ENCODE measurements at places on chromosomes 5 and 9. TPM values are rescaled to one million over a fixed set of nuclear protein-coding genes. Genes with fewer than 3 reads are reported as not detected.

The MYO10 gene
- 87.8 TPM for total RNA-seq

The PCDHB13 gene
- total RNA-seq: 1.9 TPM

The RANBP17 gene
- total RNA-seq: 13.4 TPM

The DOCK8 gene
- 13.5 TPM for total RNA-seq

The C9 gene
- 0.12 TPM for total RNA-seq

The P4HA2 gene
- total RNA-seq: 56.1 TPM

The F2RL1 gene
- 177 TPM for total RNA-seq

The IL3 gene
- total RNA-seq: not detected

The MOB3B gene
- total RNA-seq: 34.6 TPM

The PCA3 gene
- not detected for total RNA-seq

The PLPP6 gene
- 9.5 TPM for total RNA-seq

The IFNA21 gene
- total RNA-seq: not detected

The CCDC112 gene
- 9.1 TPM for total RNA-seq

The NPR3 gene
- total RNA-seq: 24.0 TPM

The ZFYVE16 gene
- total RNA-seq: 56.9 TPM

The LCN9 gene
- total RNA-seq: not detected

The F12 gene
- 7.0 TPM for total RNA-seq

The HAVCR1 gene
- 3.9 TPM for total RNA-seq
